ENCODE measurements at places on chromosomes 3 and 15. TPM values are rescaled to one million over a fixed set of nuclear protein-coding genes. Genes with fewer than 3 reads are reported as not detected.

DNA sequence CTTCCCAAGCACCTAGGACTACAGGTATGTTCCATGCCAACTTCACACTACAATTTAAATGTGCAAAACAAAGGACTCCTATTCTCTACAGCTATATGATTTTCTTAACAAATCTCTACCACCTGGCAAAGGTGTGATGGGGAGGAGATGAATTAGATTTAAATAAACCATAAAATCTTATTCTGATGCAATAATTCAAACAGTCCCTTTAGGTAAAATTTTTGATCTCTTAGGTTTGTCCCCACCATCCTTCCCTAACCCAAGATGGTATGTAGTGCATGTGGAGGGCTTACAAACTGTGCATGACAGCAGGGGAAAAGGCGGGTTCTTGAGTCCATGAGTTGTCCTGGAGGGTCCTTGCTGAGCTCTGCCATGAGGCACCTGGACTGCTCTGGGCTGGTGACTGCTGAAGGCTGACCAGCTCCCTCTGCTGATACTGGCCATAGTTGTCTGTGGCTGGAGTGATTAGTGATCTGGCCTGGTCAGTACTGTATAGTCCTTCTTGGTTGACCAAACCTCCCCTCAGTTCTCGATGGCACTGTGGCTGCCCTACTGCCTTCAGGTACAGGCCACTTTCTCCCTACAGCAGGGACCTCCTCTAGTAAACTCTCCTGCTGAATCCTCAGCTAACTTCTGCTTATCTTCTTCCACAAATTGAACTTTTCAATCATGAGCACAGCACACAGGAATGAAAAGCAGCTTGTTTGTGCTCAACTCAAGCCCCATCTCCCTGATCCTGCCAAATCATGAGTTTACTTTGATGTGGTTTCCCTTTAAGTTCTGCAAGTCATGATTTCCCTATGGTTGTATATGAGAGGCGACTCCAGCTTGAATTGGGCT lies 30.1 kb downstream of the CFAP161 start:
- ATAC-seq, result no peak

- ATAC-seq, result no peak
Observed at GRCh38 chr3:28699283-28699682, 350.7 kb upstream of the AZI2 start.

GRCh38 chr3:109707617-109708016 lies 370.3 kb upstream of the DPPA4 start:
- ATAC-seq, result no peak

Gene METTL6
- total RNA-seq, result 19.7 TPM

GRCh38 chr3:89145995-89146394 lies 38.6 kb downstream of the EPHA3 start:
- no peak for ATAC-seq

DNA sequence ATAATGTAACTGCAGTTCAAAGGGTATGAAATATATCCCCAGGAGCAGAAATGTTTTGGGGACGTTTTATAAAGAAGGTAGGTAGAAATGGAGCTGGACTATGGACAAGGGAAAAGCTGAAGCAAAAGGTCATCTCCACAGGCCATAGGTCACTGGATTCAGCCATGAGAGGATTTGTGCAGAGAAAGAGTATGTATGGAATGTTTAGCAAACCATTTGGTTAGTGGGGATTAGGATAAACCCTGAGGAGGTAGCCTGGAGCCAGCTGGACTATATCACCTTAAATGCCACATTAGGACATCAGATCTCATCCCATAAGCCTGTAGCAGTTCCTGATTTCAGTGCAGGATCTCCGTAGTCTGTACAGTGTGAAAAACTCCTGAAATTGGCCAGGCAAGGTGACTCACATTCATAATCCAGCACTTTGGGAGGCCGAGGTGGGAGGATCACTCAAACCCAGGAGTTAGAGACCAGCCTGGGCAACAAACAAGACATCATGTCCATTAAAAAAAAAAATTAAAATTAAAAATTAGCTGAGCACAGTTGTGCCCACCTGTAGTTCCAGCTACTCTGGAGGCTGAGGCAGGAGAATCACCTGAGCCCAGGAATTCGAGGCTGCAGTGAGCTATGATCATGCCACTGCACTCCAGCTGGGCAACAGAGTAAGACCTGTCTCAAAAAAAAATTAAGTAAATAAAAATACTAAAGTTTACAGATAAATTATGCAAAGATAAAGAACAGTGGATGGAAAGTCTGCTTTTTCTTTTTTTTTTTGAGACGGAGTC lies 4.7 kb downstream of the IP6K1 start:
- no peak for ATAC-seq

Gene CHRM5
- not detected for total RNA-seq

DNA sequence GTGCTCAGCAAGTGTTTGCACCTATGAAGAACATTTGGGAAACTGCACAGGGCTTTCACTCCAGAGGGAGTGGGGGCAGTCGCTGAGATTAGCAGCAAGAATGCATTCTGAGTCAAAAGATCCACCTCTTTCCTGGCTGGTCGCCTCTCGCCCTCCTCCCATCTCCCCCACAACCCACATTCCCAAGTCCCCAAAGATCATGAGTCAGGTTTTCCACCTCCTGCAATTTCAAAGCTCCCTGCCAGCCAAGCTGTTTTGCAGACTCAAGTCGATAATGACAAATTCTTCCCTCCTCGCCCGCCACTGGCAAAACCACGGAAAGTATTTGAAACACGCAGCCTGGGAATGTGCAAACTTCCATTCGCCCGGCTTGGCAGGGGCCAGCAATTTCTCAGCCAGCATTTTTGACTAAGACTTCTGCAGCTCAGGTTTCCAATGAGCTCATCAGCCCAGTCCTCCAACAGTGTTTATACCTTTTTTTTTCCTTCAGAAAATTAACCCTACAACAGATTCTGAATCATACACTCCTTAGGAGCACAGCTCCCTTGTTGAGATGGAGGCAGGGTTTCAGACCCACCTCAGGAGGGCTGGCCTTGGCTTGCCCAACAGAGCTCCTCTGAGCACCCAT lies 181.4 kb downstream of the SMAD6 start:
- ATAC-seq, result no peak

- ATAC-seq, result no peak
Observed at GRCh38 chr3:184968115-184968514, 156.1 kb downstream of the VPS8 start.

DNA sequence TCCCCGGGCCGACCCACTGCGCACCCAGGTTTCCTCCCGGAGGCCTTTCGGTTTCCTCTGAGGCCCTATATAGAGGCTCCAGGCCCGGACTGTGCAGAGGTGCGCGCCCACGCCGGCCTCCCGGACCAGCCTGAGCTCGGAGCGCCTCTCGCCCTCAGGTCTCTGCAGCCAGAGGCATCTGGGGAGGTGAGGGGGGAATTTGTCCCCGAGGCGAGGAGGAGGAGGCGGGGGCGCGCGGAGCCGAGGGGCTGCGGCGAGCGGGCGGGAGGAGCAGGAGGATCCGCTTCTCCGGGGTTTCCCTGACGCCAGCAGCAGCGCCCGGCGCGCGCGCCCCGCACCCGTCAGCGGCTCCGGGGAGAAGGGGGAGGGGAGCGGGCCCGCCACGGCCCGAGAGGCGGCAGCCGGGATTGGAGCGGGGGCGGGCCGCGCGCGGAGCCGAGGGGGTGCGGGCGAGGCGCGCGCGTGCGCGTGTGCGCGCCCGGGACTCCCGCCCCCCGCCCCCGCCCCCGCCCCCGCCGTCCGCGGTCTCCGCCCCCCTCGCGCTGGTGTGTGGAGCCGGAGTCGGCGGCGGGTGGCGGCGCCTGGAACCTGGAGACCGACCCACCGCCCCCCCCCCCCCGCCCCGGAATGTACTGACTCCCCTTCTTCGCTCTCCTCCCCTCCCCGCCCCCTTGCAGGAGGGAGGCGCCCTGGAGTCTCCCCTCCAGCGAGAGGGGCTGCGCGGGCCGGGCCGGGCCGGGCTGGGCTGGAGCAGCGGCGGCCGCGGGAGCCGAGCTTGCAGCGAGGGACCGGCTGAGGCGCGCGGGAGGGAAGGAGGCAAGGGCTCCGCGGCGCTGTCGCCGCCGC lies at the start of gene NEO1:
TSS of gene NEO1 (plus strand) at position 657 of the 846 bp plus-strand sequence. CDS start 213 bp downstream, outside the sequence.
- ATAC-seq, result peak; percentile 84

DNA sequence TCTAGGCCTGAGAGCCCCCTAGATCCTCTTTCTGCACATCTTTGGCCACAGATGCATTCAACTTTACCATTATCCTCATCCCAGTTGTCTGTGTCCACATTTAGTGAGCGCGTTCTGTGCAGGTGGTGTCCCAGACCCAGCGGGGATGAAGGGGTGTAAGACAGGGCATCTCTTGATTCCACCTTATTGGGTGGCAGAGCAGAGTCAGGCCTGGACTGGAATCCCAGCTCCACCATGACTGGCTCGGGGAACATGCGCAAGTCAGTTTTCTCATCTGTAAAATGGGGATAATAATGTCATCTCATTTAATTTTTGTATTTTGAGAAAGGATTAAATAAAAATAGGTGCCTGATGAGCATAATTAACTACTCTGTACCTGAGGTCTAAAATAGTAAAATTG lies 7.8 kb downstream of the SMAD6 start:
- no peak for ATAC-seq

DNA sequence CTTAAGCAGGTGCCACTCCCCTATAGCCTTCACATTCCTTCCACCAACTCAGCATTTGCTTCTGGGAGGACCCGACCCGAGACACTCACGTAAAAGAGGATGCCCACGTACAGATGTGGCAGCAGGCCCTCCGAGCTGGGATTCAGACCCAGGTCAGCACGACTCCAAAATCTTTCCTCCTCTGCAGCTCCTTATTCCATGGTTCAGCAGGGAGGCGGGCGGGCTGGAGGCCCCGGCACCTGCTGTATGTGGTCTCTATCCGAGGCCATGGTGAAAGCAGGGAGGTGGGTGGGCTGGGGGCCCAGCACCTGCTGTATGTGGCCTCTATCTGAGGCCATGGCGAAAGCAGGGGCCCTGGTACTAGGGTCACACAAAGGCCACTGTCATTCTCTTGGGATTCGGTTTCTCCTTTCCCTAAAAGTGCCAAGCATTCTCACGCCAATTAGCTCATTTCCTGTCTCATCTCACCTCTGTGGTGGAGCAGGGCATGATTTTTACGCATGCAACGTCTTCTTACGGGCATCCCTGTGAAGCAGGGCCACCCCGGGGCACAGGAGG lies 5.9 kb upstream of the MUC4 start:
- ATAC-seq, result no peak

Gene VGLL3
- total RNA-seq, result 0.03 TPM

DNA sequence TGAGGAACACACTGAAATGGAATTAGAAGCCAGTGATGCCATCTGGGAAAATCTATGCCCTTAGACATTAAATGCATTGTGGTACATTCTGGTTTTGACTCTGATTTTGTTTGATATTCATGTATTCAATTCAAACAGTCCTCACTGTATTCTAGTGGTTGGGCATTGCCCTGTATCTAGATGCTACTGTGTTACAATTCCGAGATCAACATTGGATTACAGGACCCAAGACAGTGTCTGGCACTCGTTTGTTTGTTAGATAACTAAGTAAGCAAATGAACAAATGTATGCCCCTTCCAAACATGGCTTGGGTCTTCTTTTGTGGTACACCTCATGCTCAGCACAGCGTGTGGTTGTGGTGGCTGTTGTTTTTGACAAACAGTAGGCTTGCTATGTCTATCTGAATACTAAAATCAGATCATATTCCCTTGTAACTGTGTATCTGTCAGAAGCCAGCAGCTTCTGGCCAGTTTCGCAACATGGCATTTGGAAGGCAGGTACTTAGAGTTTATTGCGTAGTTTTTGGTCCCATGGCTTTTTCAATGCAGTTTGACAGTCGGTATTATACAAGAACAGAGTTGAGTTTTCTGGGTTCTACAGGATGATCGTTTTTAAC lies 5.7 kb downstream of the FILIP1L start:
- ATAC-seq, result no peak

Gene MAP4
- total RNA-seq, result 130 TPM

Gene RAB6B
- total RNA-seq, result 0.19 TPM

Gene EXD1
- total RNA-seq, result 0.16 TPM

DNA sequence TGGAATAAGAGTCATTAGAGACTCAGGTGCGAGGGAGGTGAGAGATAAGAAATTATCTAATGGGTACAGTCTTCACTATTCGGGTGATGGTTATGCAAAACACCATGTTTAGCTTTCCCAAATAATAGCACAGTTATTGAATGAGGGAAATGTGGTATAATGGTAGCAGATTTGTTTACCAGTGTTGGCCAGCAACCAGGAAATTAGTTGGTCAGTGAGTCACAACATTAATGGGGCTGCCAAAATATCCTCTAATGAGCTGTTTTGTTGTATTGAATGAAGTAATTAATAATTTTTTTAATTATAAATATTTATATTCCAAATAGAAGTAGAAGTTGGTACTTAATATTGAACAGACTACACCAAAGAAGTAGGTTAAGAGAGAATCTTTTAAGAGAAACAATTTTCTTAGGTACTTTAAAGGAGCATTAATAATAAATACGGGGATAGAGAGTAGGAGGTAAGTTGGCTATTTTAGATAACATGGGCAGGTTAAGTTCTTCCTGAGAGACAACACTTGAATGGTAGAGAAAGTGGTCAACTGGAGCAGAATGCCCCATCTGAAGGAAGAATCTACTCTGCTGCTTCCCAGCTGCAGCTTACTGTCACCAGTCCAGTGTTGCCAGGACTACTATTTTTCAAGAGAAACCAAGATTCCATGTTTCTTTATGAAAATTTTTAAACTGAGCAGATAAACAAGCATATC lies 218.8 kb downstream of the UBE2E2 start:
- no peak for ATAC-seq

DNA sequence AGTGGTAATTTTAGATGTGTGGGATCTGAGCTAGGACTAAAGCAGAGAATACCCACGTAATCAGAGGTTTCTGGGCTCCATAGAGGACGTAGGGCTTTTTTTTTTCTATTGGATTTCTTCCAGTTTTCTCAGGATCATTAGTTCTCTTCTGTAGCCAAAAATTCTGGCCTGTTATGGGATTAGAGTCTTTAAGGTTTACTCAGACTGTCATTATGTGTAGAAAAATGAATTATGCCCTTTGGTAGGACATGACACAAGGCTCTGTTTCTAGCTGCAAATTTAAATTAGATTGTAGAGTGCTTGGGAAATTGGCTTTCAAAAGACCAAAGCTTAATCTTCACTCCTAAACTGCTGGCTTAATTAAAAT lies 1.9 kb downstream of the SETD5 start:
- no peak for ATAC-seq

Gene HCLS1
- 255 TPM for total RNA-seq

Gene DNASE1L3
- not detected for total RNA-seq

- ATAC-seq, result peak; percentile 48
Observed at GRCh38 chr3:102059145-102059943, 210.0 kb downstream of the NFKBIZ start.

DNA sequence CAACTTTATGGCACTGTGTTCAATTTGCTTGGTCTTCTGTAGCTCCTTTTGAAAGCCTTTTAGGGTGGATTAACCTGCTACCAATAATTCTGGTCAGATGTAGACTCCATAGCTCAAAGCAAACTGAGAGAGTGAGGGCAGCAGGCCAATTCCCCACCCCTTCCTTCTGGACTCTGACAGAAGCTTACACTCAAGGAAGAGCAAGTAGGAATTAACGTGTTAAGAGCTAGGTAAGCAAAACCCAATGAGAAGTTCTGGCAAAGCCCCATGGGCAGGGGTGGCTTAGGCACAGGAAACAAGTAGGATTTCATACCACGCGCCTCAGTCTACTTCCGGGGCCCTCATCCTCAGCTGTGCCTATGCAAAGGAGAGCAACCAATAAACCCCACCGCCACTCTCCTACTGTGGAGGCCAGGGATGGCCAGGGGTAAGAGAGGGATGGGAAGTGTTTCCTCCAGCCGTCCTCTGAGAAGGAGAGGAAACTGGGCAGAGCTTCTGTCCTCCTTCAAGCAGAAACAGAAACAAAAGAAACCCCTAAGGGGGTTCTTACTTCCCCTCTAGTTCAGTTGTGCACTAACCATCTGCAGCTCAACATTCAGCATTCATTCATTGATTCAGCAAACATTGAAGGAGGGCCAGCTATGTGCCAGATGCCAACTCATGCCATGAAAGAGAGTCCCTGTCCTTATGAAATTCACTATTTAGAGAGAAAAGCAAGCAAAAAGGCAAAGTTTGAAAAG lies 12.6 kb downstream of the CCR5 start:
- ATAC-seq, result no peak
